A673 (cell line): ENCODE measurements at places on chromosomes 1 and 21.

DNA sequence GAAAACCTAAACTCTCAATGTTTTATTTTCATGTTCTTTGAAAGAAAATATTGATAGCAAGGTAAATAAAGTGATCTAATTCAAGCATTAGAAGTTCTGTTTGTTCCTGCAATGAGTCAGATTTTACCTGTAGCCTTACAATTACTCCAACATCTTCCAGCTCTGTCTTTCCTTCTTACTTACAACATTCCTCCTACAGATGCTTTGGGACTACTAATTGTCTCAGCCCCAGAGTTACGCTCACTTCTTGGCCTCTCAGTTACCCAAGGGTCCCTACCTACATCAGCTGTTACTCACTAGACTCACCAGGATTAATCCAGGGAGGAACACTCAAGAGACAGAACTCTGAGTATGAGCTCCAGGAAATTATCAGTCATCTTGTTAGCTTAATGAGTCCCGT, 26.4 kb downstream of the OR14A16 start:
- DNase-seq = no peak

GRCh38 chr21:42705746-42706374, 52.4 kb downstream of the PDE9A start:
- no peak for DNase-seq

DNA sequence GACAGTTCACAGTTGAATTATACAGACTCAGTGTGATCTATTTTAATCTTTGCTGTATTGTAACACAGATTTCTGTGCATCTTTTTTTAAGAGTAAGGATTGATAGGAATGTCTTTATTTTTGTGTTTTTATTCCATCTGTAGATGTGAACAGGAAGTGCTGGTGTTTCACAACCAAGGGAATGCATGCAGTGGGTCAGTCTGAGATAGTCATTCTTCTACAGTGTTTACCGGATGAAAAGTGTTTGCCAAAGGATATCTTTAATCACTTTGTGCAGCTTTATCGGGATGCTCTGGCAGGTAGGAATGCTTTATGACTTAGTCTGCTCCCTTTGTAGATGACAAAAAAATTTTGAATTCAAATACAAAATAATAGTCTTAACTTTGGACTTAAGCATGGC, 84.5 kb downstream of the CC2D1B start:
- no peak for DNase-seq

- no peak for DNase-seq
Observed at GRCh38 chr1:175179837-175180590, 12.6 kb downstream of the KIAA0040 start.

DNA sequence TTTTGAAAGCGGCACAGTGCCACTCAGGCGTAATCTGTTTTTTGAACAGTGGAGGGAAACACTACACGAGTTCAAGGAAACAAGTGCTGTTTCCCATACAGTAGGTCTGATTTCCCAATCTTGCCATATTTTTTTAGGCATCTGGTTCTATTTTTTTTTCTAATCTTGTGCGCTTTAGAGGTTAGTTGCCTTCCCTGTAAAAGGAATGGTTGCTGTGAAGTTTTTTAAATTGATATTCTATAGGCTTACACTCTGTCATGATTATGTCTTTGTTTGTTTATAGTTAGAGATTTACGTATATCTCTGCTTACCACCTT, 1.2 kb downstream of the NASP start:
- no peak for DNase-seq

GRCh38 chr1:222653178-222653827, 35.4 kb downstream of the MIA3 start:
- DNase-seq = no peak

- no peak for DNase-seq
Observed at GRCh38 chr1:2228157-2228594, at the start of gene SKI. Gene SKI, plus strand, starts transcription at chr1:2228319. Its CDS starts 448 bp downstream, at chr1:2228767.
